Caco-2 (cell line): ENCODE measurements at places on chromosomes 4 and X. TPM values are rescaled to one million over a fixed set of nuclear protein-coding genes. Genes with fewer than 3 reads are reported as not detected.
A peak's percentile ranks its signal among the peaks of the same experiment; 100 is the strongest.

GRCh38 chrX:50779694-50780093 is 34.3 kb downstream of the SHROOM4 start:
- no peak overlapping the region for H3K4me3 ChIP-seq
- no peaks in the 10 kb centered on the region for H3K36me3 ChIP-seq

The DCUN1D4 gene
- total RNA-seq = 42.8 TPM in 2 replicates

GRCh38 chrX:136694431-136695087 is 46.6 kb downstream of the CD40LG start:
- H3K4me1 ChIP-seq = no peaks in the 10 kb centered on the region
- no peaks in the 10 kb centered on the region for H3K27me3 ChIP-seq
- no peak for DNase-seq
- no peak overlapping the region for H3K4me3 ChIP-seq

DNA sequence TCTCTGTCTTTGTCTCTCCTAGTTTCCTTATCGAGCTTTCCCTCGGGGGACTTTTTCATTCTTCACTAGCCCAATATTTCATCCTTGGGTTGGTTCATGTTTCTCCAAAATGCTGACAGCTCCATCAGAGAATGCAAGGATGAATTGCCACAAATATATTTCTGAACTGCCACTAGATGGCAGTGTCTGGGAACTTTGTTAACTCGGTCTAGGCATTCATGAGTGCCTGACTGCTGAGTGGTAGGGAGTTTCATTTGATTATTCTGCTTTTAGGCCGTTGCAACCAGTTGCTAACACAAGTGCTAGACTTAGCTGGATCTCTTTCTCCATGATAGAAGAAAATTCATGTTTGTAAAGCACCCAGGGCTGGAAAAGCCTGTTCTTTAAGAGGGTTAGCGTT is 73.5 kb upstream of the RAP2C start:
- no peak overlapping the region for H3K27ac ChIP-seq
- no peak overlapping the region for H3K4me3 ChIP-seq
- DNase-seq = peak; percentile 50
- H3K27me3 ChIP-seq = no peaks in the 10 kb centered on the region

DNA sequence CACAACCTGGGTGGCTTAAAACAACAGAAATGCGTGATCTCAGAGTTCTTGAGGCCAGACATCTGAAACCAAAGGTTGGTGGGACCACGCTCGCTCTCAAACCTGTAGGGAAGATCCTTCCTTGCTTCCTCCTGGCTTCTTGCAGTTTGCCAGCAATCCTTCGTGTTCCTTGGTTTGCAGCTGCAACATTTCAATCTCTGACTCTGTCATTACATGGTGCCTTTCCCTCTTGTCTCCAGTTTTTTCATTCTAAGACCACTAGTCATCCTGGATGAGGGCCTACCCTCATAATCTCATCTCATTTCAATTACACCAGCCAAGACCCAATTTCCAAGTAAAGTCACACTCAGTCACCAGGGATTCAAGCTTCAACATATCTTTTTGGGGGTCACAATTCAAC is 388.0 kb downstream of the GPM6A start:
- H3K36me3 ChIP-seq = no peaks in the 10 kb centered on the region
- H3K27me3 ChIP-seq = no peaks in the 10 kb centered on the region
- H3K27ac ChIP-seq = no peak overlapping the region
- no peak for DNase-seq
- no peak overlapping the region for H3K4me3 ChIP-seq

DNA sequence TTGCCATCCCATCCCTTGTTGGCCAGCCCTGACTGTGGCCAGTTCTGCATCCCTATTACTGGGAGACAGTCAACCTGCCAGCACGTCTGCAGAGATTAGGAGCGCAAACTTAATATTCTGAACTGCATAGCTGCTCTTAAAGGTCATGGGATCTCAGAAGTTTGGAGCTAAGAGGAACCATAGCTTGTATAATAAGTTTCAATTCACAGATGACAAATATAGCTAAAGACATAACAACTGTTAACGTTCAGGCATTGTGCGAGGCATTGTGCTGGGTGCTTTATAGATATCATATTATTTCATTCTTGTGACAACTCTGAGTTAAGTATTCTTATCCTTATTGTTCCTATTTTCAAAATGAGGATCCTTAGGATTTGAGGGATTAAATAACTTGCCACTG is 3.7 kb downstream of the SCARB2 start:
- DNase-seq = no peak
- H3K36me3 ChIP-seq = no peaks in the 10 kb centered on the region; the same call in 1 of the 2 replicates
- no peaks in the 10 kb centered on the region for H3K27me3 ChIP-seq
- H3K27ac ChIP-seq = no peak overlapping the region
- H3K4me3 ChIP-seq = no peak overlapping the region

- H3K27me3 ChIP-seq = no peaks in the 10 kb centered on the region
- H3K36me3 ChIP-seq = no peaks in the 10 kb centered on the region
- no peak overlapping the region for H3K27ac ChIP-seq
- DNase-seq = no peak
Observed at GRCh38 chr4:11415409-11416070, 13.2 kb downstream of the HS3ST1 start.

The CYTL1 gene
- not detected in 2 replicates for total RNA-seq

DNA sequence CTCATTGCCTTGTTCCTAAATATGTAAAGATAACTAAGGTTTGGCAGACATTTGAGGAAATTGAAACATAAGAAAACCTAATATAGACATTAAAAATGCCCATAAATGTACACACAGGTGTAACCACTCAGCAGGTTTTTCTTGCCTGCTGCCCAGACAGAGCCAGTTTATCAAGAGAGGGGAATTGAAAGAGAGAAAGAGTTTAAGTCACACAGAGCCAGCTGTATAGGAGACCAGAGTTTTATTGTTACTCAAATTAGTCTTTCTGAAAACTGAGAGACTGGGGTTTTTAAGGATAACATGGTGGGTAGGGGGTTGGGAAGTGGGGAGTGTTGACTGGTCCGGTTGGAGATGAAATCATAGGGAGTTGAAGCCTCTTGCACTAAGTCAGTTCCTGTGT is 119.0 kb downstream of the CFAP299 start:
- no peaks in the 10 kb centered on the region for H3K27me3 ChIP-seq
- DNase-seq = no peak
- no peaks in the 10 kb centered on the region for H3K4me1 ChIP-seq

DNA sequence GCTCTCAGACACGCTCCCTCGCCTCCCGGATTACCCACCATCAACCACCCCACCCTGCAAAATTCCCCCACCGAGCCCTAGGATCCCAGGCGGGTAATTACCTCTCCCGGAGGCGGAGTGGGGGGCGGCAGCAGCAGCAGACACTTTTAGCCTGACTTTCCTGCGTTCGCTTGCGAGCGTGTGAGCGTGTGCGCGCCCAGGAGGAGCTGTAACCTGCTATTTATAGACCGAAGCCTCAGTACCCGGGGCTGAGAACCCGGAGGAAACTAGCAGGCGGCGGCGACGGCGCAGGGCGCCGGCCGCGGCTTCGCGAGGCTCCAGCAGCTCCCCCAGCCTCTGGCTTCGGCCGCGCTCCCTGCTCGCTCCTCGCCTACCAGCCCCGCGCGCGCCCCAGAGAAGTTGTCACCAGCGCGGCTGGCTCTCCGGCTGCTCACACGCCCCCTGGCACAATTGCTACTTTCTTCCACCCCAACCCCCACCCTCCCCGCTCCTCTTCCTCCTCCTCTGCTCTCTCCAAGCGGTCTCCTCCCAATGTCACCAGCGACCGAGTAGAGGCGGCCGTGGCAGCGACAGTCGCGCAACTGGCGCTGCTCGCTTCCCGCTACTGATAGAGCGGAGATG is at the start of gene INPP4B:
INPP4B (minus strand) TSS at position 194 of the 621 bp plus-strand sequence.
- H3K4me1 ChIP-seq = peaks cover 4% of the 10 kb centered on the region; the same call in 1 of the 2 replicates
- peak within 1 kb of the TSS; percentile 31 for H3K4me3 ChIP-seq
- H3K36me3 ChIP-seq = no peaks in the 10 kb centered on the region
- H3K27me3 ChIP-seq = 0 out of 2 replicates have a peak, but pooled peaks cover 1% of the 10 kb centered on the region

The SRPX gene
- 1.7 and 2.2 TPM in 2 replicates for total RNA-seq

DNA sequence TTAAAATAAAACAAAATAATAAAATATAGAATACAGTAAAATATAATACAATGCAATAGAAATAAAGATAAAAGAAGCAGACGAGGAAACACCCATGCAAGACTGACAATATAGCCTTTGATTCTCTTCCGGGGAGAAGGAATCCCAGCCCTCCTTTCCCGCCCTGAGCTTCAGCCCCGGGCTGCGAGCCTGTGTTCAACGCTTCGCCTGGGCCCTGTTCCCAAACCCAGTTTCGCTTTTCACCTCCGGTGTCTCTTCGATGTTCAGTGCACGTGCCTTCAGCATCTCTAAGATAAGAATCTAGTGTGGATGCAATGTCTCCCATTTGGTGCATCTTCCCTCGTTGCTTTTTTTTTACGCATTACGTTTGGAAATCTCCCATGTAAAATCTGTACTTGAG is 38.4 kb upstream of the ARSD start:
- peak overlapping the region; percentile 22 for H3K4me3 ChIP-seq
- H3K36me3 ChIP-seq = no peaks in the 10 kb centered on the region
- peaks cover 10% of the 10 kb centered on the region for H3K4me1 ChIP-seq
- no peak overlapping the region for H3K27ac ChIP-seq

- H3K4me1 ChIP-seq = 0 out of 2 replicates have a peak, but pooled peaks cover 5% of the 10 kb centered on the region
- H3K27ac ChIP-seq = no peak overlapping the region
- no peak for DNase-seq
- H3K27me3 ChIP-seq = no peaks in the 10 kb centered on the region
- no peaks in the 10 kb centered on the region for H3K36me3 ChIP-seq
Observed at GRCh38 chrX:84182516-84182915, 5.5 kb downstream of the RPS6KA6 start.

GRCh38 chrX:46247456-46247855 is 297.8 kb downstream of the ZNF674 start:
- H3K27me3 ChIP-seq = no peaks in the 10 kb centered on the region
- no peak overlapping the region for H3K4me3 ChIP-seq
- no peaks in the 10 kb centered on the region for H3K36me3 ChIP-seq
- no peak overlapping the region for H3K27ac ChIP-seq
- DNase-seq = no peak

GRCh38 chr4:13546142-13546940 is 2.0 kb upstream of the NKX3-2 start:
- no peak for DNase-seq
- no peaks in the 10 kb centered on the region for H3K36me3 ChIP-seq
- H3K4me1 ChIP-seq = no peaks in the 10 kb centered on the region
- H3K27me3 ChIP-seq = no peaks in the 10 kb centered on the region
- no peak overlapping the region for H3K27ac ChIP-seq

DNA sequence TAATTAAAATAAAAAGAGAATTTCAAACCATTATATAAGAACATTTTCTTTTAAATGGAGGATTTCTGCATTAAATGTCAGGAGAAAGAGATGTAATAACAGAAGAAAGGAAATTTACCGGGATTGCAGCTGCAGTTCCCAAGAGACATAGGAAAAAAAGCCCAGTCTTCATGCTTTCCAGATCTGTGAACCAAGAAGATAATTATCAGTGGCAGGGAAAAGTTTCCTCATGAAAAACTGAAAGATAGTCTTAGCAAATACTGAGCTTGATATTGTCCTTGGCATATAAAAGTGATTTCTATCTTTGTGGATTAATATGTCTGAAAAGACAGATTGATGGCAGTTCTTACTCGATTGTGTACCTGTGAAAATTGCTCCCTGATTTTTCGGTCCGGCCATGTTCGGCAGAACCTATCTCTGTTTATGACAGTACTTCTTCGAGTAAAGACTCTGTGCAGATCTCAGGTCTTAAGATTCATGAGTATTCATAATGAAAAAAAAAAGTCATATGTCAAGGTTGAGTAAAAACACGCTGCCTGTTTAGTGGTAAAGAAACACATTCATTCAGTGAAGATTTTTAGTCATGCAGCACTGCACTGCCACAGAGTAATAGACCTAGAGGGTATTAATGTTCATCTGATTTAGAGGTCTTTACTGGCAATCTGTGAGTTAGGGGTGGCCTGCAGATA is 29.6 kb downstream of the SPARCL1 start:
- no peak overlapping the region for H3K4me3 ChIP-seq
- no peaks in the 10 kb centered on the region for H3K27me3 ChIP-seq
- H3K27ac ChIP-seq = no peak overlapping the region
- no peaks in the 10 kb centered on the region for H3K36me3 ChIP-seq
- no peaks in the 10 kb centered on the region for H3K4me1 ChIP-seq

The HTN1 gene
- total RNA-seq = not detected in 2 replicates

- H3K36me3 ChIP-seq = no peaks in the 10 kb centered on the region
- H3K27ac ChIP-seq = no peak overlapping the region
- H3K4me3 ChIP-seq = no peak overlapping the region
- DNase-seq = no peak
Observed at GRCh38 chrX:44071847-44072551, 98.8 kb upstream of the NDP start.

The AKAP17A gene
- total RNA-seq = 39.9 and 42.2 TPM in 2 replicates

The SHISA3 gene
- total RNA-seq = not detected in 2 replicates

The ATP1B4 gene
- total RNA-seq = not detected in 2 replicates

The EGFL6 gene
- 0.16 and 0.26 TPM in 2 replicates for total RNA-seq

DNA sequence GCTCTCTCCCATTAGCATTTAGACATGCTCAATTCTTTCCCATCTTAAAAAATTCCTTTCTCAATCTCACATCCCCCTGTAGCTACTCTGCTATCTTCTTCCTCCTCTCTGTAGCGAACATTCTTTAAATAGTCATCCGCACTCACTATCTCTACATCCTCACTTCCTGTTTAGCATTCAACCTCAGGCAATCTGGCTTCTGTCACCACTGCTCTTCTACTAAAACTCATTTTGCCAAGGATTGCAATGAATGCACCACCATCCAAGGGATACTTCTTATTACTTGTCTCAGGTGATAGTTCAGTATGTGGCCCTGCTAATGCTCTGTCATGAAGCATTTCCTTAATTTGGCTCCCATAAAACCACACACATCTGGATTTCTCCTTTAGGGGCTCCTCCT is 10.9 kb upstream of the TET2 start:
- H3K4me3 ChIP-seq = no peak overlapping the region
- no peaks in the 10 kb centered on the region for H3K36me3 ChIP-seq
- DNase-seq = no peak

The POU3F4 gene
- total RNA-seq = not detected in 2 replicates

- no peaks in the 10 kb centered on the region for H3K36me3 ChIP-seq
- no peaks in the 10 kb centered on the region for H3K27me3 ChIP-seq
- no peak overlapping the region for H3K27ac ChIP-seq
- DNase-seq = no peak
- no peak overlapping the region for H3K4me3 ChIP-seq
- no peaks in the 10 kb centered on the region for H3K4me1 ChIP-seq
Observed at GRCh38 chr4:83677656-83678055, 141.7 kb downstream of the GPAT3 start.

DNA sequence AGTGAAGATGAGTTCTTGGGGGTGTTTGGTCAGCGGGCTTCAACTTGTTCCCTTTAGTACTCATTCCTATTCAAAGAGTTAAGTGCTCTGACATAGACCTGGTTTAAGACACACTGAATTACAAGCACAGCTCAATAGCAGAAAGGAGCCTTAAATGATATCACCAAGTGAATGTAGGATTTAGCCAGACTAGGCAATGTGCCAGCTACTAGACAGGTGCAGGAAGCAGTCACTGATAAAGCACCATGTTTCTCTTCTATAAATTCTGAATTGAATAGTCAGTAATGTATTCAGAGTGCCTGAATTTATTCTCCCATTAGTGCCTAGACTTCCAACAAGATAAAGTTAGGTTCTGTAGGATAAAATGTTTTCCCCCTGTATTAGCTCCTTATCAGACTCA is 63.6 kb downstream of the ASB9 start:
- H3K36me3 ChIP-seq = no peaks in the 10 kb centered on the region
- H3K27me3 ChIP-seq = no peaks in the 10 kb centered on the region
- no peak overlapping the region for H3K27ac ChIP-seq
- no peak for DNase-seq
- H3K4me1 ChIP-seq = no peaks in the 10 kb centered on the region

GRCh38 chr4:181488926-181489325 is 754.3 kb upstream of the TENM3 start:
- no peaks in the 10 kb centered on the region for H3K27me3 ChIP-seq
- no peak for DNase-seq
- no peak overlapping the region for H3K4me3 ChIP-seq
- no peaks in the 10 kb centered on the region for H3K36me3 ChIP-seq

GRCh38 chrX:115560211-115560977 is 580 bp upstream of the PLS3 start:
- peak overlapping the region; percentile 94 for H3K27ac ChIP-seq
- DNase-seq = peak; percentile 38
- no peaks in the 10 kb centered on the region for H3K36me3 ChIP-seq
- peaks cover 18% of the 10 kb centered on the region for H3K4me1 ChIP-seq

The GAGE2A gene
- not detected in 2 replicates for total RNA-seq
